ENCODE measurements at places on chromosomes 4 and X.
A peak's percentile ranks its signal among the peaks of the same experiment; 100 is the strongest.

- no peak for DNase-seq
These were observed 500.6 kb upstream of the RPS6KA3 start for GRCh38 chrX:20767346-20767745.

GRCh38 chr4:150224896-150225591 lies 146.8 kb downstream of the DCLK2 start:
- DNase-seq = no peak

DNA sequence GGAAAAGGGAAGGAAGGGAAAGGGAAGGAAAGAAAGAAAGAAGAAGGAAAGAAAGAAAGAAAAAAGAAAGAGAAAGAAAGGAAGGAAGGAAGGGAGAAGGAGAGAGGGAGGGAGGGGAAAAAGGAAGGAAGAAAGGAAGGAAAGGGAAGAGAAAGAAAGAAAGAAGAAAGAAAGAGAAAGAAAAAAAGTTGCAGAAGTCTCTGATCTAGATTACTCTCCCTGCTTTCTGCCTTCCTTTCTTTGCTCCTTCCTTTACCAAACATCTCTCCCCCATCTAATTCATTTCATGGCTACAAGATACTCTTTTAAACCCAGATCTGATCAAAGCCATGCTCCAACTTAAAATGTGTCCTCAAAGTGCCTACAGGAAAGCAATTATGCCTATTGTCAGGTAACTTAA lies 148.6 kb downstream of the KIT start:
- no peak for DNase-seq

GRCh38 chr4:147370881-147371280 lies 110.0 kb upstream of the EDNRA start:
- DNase-seq = no peak

- DNase-seq = no peak
These were observed 171.9 kb upstream of the SPOCK3 start for GRCh38 chr4:167406181-167406580.

DNA sequence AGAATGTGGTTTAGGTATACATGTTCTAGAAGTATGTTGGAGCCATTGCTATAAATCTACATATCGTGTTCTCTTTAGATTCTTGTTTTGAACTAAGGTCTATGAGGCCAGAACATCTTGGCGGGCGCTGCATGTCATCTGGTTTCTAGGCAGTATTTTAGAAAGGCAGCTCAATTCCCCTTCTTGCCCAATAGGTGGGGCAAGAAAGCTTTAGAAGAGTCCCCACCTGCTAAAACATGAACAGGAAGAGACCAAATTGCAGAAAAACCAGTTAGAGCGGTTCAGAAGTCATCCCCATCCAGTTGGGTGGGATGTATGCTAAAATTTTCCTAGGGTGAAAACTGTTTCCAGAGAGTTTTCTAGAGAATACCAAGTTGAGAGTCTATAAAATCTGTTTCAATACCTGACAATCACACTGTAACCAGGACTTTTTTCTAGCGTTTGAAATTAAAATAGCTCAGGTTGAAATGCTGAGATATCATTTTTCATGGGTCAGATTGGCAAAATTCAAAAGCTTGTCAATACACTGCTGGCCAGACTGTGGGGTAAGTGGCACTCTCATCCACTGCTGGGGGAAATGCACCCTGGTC lies 17.5 kb upstream of the SH3KBP1 start:
- DNase-seq = peak; percentile 72

DNA sequence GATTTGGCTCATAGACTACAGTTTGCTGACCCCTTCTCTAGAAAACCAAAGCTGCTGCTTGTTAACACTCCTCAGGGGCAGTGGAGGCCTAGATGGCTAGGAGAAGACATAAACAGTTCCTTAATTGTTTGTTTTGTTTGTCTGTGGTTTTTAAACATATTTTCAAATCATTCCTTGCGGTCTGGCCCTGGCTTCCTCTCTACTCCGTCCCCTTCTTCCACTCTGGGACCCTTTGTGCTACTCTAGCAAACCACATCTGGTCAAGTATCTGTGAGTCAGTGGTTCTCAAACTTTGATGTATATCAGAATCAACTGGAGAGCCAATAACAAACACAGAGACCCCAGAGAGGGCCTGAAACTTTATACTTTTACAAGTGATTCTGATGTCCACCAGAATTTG lies 36.1 kb downstream of the FRMPD4 start:
- no peak for DNase-seq

DNA sequence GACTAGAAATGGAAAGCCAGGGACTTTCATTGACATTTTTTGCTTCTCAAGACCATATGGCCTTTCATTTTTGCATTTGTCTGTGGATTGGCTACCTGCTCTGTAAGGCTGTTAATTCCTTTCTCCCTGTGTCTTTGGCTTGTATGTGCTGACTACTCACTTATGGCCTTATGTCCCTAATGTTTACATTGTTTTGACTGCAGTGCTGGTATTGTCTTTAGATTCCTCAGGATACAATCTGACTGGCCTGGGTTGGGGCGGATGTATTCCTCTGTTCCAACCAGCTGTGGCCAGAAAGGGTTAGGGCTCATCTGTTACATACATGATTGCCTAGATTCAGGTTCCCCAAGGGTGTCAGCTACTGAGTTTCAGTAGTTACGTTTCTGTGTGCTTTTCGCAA lies 108.1 kb downstream of the RAPGEF2 start:
- DNase-seq = no peak

DNA sequence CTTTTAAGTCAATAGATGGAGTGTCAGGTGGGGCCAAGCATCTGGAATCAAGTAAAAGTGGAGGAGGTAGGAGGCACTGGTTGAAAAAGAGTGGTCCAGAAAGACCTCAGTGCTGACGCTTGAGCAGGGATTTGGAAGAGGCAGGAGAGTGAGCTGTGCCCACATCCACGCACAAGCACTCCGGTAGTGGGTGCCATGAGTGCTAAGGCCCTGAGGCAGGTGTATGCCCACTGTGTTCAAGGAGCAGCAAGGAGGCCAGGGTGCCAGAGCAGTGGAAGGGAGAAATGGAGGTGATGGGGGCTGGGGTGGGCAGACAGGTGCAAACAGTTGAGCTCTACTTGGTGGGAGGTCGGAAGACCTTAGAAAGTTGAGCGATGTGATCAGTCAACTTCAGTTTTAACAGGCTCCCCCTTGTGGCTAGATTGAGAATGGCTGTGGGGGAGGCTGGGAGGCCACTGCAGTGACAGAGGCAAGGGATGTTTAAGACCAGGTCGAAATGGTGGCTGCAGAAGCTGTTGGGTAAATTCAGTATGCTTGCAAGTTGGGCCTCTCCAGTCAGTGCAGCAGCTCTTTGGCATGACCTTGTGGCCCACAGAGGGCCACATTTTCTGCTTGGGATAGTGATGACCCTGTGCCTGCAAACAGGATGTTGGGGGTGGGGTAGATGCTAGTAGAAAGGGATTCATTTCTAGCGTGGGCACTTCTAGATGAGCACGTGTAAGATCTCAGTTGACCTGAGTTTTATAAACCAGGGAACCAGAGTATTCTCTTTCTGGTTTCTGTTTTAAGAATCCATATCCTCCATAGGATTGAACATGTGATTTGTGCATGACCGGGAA lies 12.7 kb downstream of the TKTL1 start:
- peak; percentile 42 for DNase-seq

DNA sequence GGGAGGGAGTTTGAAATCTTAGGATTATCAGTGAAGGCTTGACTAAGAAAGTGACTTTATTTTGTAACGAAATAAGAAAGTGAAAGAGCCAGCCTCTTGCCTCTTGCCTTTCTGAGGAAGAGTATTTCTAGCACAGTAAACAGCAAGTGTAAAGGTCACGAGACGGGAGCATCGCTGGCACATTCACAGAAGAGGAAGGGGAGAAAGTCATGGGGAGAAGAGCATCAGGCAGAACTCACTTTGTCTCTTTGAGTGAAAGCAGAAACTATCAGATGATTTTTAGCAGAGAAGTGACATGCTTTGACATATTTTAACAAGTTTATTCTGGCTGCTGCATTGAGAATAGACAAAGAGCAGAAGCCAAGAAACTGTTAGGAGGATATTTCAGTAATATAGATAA lies 313.8 kb downstream of the CAMK2D start:
- no peak for DNase-seq

GRCh38 chr4:124948976-124949597 lies 236.6 kb upstream of the ANKRD50 start:
- no peak for DNase-seq

DNA sequence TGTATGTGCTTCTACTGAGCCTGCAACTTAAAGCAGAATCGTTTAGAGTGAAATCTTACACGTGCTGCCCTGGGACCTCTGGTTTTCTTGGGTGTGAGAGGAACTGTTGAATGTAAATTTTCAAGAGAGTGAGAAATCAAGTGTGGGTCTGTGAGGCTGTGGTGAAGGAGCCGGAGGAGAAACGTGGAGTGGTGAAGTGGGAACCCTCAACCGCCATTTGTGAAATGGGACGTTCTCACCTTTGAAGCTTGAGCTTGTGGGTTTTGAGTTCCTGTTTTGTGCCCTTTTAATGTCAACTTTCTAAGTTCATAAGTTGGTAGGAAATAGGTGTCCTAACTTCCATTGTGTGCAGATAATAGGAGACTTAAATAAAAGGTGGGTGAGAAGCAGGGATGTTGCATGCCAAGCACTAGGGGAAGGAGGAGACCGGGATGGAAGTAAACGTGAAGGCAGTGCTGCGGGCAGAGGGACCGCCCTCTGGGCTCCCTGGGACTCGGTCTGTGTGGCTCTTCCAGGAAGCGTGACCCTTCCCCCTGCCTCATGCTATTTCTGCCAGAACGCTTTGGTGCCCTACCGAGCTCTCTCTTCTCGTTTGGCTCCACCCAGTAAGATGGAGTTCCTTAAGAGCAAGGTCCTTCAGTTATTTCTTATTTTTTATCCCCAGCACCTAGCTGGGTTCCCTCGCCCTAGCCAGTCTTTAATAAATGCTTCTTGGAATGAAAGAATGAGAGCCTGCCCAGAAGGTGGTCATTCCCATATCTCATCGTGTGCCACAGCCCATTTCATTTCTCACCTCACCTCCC lies 56.0 kb downstream of the TMEM131L start:
- DNase-seq = no peak

DNA sequence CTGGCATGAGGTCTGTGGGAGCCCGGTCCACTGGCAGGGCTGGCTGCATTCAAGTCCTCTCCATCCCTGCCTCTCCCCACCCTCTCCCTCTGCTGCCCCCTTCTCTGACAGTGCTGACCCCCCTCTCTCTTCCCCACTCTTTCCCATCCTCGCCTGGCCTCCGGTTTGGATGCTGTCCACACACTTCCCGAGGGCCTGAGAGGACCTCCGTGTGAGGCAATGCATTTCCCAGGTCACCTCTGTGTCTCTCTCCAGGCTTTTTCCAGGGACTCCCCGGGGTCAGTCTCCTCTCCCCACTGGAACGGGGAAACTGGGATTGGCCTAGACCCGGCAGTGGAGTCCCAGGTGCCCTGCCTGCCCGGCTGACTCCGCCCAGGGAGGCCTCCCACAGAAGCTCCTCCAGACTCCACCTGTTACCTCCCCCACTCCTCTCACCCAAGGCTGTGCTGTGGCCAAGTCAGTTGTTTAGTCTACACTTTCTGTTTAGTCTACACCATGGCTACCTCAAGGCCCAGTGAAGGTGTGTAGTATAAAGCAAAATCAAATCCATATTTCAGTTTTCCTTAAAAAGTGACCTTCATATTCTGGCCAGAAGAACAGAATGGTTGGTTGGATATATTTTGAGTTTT lies 146.8 kb downstream of the PTTG2 start:
- DNase-seq = no peak

DNA sequence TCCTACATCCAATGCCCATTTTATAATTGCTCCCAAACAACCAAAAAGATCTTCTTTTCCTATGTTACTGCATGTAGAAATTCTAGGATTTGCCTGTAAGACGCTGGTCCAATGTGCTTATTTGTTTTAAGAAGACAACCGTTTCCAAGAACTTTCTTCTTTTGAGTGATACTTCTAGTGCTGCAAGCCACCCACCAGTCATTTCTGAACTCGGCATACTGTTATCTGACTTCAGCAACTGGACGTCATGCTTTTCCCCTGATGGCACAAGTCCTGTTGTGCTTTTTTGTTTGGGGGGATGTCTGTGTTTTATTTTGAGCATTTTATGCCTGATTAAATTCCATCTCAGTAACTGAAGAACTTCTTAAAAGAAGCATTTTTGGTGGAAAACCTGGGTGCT lies 16.0 kb upstream of the RAP1GDS1 start:
- DNase-seq = no peak

DNA sequence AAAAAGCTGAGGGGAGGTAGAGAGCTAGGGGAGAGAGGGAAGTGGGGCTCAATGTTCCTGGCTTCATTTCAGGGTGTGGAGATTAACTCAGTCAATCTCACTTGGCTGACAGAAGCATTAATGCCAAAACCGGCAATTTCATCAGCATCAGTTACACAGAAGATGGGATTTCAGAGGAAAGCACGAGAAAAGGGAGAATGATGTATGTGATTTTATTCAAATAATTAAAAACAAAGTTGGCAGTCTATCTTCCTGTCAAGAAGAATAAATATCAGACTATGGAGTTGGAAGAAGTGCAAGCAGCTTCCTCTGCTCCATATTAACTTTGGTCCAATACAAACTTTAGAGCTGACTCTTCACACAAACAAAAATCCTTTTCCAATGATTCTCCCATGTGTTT lies 29.6 kb upstream of the HCCS start:
- no peak for DNase-seq

GRCh38 chr4:2497931-2498330 lies 29.0 kb downstream of the RNF4 start:
- no peak for DNase-seq
